ENCODE measurements at places on chromosomes 1 and 21.

DNA sequence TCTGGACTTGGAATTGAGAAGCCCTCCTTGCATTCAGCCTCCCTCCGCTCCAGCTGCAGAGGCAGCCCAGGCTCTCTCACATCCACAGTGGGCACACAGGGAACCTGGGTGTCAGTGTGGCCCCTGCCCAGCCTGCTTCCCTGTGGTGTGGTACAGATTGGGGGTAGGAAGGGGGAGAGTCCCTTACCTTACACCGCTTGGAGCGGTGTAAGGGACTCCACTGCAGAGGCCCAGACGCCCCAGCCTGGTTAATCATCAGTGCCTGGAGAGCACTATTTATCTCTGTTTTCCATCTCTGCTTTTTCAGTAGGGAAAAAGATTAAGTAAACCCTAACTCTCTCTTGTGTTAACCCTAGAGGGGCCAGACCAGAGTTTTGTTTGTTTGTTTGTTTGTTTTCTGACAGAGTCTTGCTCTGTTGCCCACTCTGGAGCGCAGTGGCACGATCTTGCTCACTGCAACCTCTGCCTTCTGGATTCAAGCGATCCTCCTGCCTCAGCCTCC, 803 bp upstream of the RHBG start:
- no peak for DNase-seq

DNA sequence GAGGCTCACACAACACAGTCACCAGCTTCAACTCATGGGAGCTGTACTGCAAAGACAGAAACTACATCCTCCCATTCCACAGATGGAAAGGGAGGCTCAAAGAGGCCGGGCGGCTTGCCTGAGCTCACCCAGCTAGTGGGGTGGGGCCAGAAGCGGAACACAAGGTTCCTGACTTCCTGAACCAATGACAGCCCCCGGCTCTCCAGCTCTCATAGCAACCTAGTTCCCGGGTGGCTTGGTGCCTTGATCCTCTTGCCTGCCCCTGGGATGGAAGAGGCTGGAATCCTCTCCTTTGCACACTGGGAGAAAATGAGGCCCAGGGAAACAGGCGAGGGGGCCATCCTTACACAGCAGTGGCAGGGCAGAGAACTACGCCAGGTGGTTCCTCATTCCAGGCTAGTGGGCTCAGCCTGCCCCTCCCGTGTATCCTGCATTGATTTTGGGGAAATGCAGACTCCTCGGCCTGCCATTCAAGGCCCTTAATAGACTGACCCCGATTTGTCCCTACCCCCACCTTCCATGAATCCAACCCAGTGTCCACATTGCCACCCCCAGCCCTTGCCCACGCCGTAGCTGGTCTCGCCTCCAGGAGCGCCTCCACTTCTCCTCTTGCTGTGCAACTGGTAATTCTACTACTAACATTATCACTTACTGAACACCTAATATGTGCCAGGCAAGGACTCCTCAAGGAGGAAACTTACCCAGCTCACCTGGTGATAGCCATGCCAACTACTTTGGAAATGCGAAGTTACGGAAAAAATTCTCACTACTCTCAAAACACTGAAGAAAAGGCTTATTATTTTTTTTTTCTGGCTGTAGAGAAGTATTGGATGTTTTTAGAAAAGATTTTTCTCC, 5.0 kb downstream of the RAP1GAP start:
- DNase-seq = no peak

GRCh38 chr1:59355361-59355760, 58.5 kb downstream of the FGGY start:
- DNase-seq = no peak

DNA sequence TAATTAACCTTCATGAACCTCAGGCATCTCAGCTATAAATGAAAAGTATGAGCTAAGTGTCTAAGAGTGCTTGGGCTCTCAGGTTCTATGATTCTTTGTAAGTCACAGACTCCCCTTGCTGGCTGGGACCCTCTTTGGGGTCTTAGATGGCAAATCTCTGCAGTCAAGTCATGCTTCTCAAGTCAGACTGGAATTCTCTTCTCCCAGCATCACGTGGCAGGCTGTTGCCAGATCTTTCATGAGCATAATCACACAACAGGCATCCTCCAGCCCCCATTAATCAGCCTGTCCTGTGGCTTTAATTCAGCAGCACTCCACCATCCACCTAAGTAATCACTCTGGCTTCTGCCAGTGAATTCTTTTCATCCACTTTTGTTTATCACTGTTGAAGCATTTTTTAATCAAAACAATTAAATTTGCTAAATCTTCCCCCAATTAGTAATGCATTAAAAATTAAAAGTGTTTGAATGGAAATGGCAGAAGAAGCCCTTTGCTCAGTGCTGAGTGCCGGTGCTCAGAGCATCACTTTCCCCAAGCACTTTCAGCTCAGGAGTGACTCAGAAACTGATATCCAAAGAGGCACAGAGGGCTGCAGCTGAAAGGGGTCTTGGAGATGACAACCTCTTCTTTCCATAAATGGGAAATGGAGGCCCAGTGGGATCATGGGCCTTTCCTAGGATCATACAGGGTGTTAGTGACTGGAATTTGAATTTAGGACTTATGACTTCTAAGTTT, 50.2 kb downstream of the C8A start:
- DNase-seq = no peak

- no peak for DNase-seq
Measured at GRCh38 chr1:9881838-9882249, 28.2 kb downstream of the CTNNBIP1 start.

DNA sequence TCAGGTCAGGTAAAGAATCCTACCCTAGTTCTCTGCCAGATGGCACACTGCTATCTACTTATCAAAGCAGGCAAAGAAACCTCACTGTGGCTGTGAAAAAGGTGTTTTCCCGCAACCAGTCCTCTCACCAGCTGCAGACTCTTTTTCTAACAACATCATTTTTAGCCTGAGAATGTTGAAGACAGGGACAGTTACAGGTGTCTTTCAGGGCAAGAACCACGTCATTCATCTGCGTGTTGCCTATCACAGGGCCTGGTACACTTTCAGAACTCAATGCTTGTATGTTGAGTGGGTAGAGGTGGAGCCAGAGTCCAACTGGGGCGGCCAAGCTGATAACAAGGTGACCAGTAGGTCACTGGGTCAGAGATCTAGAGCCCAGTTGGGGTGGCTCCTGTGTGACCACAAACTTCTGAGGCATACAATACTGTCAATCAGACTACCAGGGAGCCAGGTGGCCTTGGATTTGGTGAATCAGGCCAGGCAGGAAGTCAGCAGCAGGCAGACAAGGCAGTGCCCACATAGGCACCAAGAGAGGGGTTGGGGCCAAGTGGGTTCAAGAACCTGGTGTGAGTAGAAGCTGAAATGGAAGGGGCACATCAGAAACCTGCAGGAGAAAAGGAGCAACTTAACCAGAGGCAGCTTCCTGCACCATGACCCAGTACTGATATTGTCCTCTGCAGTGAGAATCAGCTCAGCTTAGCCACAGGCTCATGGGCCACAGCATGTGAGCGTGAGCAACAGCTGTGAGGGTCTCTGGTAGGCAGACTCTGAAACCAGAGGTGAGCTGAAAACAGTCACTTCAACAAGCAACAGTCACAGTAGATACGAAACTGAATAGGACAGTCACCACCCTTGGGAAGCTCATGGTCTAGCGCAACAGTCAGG, 123.6 kb downstream of the DTL start:
- no peak for DNase-seq

DNA sequence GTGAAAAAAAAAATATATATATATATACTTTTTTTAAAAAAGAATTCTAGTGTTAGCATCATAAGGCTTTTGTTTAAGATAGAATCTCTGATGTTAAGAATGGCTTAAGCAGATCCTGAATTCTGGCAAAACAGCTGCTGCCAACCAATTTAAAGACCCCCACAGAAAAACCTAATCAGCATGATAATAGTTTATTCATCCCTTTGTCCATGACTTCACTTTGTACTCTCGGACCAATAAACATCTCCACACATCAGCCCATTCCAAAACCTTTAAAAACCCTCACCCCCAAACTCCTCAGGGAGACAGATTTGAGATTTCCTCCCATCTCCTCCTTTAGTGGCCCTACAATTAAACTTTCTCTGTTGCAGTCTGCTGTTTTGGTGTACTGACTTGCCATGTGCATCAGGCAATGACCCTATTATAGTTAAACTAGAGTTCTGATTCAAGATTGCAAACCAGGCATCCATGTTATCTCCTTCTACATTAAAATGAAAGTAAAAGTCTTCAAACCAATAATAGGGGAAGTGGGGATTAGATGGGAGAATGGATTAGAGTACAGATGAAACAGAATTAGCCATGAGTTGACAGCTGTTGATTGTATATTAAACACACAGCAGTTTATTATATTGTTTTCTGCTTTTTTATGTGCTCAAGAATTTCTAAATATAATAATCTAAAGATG, 9.8 kb upstream of the PHTF1 start:
- DNase-seq = no peak

GRCh38 chr1:30912224-30912623, 3.7 kb upstream of the SDC3 start:
- no peak for DNase-seq

GRCh38 chr1:196143602-196144342, 464.5 kb downstream of the KCNT2 start:
- DNase-seq = no peak

DNA sequence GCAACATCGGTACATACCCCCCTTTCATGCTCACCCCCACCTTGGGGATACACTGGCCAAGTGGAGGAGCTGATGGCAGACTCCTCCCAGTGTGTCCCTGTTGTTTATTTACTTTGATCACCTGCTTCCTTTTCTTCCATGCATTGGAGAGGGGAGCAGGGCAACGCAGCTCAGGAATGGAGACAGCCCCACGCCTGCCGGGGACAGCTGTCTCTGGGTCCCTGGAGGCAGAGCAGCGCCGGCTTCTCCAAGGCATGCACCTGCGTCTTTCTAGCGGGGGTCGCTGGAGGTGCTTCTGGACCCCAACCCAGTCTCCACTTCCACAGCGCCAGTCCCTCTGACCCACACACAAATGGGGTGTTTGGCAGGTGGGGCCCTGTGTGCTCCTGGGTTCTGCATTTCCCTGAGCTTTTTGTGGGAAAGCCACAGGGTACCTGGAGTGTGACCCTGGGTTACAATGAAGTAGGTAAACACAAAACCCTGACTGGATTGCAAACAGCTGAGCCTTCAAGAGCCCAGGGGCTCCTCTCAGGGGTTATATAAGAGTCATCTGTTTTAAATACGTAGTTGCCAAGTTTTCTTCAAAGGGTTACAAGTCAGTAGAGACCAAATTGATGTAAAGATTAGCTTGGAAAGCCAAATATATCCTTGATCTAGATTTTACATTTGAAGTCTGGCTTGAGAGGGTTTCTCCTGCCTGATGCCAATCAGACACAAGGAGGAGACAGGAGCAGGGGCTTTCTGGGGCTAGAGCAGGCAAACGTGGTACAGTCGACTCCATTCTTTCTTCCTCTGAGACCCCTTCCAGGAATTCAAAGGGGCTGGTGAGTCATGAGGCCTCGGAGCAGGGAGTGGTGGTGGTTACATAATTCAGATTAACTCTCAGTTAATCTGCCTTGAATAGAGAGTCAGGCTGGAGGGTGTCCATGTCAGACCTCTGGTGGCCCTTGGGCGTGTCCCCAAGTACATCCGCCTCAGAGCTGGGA, 4.5 kb downstream of the AJAP1 start:
- DNase-seq = no peak

GRCh38 chr1:182397653-182398393, 2.6 kb downstream of the TEDDM1 start:
- DNase-seq = no peak

- no peak for DNase-seq
Measured at GRCh38 chr1:157001304-157001703, 44.2 kb downstream of the ARHGEF11 start.

DNA sequence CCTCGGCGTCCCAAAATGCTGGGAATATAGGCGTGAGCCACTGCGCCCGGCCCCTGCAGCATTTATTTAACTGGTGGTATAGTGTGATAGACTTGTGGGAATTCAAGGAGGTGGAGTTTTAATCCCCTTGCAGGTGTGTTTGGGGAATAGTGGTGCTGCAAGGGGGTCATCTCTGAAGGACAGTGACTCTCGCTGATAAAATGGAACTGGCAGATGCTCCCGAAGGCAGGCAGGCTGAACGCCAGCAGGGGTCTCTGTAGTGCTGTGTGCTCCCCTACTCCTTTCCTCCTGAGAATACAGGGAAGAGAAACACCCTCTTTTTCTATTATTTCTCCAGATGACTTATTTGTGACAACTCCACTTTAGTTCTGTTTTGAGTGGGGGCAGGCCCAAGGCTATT, 4.0 kb downstream of the OSCP1 start:
- DNase-seq = no peak

- no peak for DNase-seq
Measured at GRCh38 chr1:6287431-6287886, 26.6 kb upstream of the GPR153 start.

- no peak for DNase-seq
Measured at GRCh38 chr1:53025034-53025768, 36.8 kb upstream of the PODN start.

DNA sequence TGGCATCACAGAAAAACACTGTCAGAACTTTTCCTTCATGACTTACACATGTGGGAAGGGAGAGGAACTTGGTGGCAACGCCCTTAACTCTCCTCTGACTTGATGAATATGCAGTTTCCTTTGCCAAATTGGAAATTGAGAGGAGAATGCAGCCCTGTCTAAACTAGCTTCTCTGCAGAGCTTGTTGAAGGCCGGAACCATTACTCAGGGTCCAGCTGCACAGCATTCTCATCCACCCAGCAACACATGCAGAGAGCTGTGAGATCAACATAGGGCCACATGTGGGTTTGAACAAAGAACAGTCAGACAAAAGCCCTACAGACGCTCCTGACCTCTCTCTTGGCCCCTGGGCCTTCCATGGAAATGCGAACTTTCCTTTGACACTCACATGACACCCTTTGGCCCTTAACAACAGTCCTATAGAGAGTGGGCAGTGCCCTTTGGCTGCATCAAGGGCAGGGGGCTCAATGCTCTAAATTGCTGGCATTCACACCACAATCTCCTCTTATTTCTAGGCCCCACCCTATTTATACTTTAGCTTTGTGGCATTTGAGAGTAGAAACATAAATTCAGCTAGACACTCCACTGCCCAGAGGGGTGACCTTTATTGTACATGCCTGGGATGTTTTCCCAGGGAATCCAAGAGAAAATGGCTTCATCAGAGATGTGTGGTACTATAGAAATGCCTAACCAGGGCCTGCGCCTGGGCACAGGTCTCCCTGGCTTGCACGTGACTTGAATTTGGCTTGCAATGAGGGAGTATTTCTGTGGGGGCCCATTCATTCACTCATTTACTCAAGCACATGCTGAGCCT, 64.4 kb downstream of the CDC7 start:
- no peak for DNase-seq

DNA sequence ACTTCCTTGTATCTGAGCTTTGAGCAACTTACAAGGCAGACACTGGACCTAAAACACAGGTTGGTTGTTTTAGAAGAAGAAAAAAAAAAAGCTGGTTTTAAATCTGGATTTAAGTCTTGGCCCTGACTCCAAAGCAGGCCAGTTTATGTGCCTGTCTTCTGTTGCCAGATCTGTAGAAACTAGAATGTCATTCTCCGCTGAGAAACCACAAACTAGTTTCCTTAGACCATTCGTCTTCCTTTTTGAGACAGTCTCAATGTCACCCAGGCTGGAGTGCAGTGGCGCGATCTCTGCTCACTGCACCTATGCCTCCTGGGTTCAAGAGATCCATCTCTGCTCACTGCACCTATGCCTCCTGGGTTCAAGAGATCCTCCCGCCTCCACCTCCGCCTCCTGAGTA, 33.9 kb downstream of the APP start:
- DNase-seq = no peak
